ENCODE measurements at places on chromosomes 6 and 20. TPM values are rescaled to one million over a fixed set of nuclear protein-coding genes. Genes with fewer than 3 reads are reported as not detected.

PACSIN1 gene
- total RNA-seq = not detected

ADGRF1 gene
- not detected for total RNA-seq

PCED1A gene
- 19.2 TPM for total RNA-seq

NHLRC1 gene
- 1.1 TPM for total RNA-seq

SMOC2 gene
- not detected for total RNA-seq

Data from HFFc6 (cell line).